ENCODE measurements at places on chromosomes 2 and 18.

- DNase-seq: no peak
Measured at GRCh38 chr18:5998166-5998881, 103.0 kb upstream of the TMEM200C start.

GRCh38 chr2:183019718-183020442 lies 18.4 kb downstream of the NCKAP1 start:
- DNase-seq: no peak

- DNase-seq: no peak
Measured at GRCh38 chr2:25697559-25698341, 24.4 kb upstream of the DTNB start.

DNA sequence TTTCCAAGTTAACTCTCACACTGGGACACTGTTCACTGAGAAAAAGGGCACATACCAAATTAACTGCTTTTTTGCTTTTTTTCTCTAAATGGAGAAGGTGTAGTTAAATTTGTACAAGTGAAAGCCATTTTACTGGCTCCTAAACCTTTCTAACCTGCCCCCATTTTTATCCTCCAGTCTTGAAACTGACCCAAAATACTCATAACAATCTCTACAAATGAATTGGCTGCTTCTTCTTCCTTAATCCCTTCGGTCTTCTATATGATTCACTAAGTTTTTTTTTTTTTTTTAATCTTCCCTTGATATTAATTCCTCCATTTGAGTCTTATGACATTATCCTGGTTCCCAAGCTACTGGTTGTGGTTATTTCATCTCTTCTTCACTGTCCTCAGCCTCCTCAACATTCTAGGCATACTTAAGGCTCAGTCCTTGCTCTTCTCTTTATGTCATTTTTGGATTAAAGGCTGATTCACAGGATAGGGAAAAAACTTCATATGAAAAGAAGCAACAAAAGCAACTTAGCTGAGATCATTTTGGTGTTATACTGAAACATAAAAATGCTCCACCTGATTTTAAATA lies 19.8 kb downstream of the ORC2 start:
- DNase-seq: no peak

DNA sequence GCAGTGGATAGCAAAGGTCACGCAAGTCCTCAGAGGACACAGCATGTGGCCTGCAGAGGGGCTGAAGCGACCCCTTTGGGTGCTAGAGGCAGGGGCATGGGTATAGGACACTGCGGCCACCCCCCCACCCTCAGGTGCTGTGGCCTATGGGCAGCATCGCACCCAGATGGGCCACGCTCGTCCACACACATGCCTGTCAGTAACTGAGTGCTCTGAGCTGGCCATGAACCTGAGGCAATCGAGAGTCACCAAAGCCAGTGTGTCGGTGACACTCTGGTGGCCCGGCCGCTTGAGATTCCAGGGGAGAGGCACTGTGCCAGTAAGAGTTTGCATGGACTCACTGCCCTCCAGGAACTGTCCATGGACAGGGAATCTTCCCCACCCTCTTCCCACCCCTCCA lies 22.7 kb upstream of the PTPN2 start:
- DNase-seq: no peak

DNA sequence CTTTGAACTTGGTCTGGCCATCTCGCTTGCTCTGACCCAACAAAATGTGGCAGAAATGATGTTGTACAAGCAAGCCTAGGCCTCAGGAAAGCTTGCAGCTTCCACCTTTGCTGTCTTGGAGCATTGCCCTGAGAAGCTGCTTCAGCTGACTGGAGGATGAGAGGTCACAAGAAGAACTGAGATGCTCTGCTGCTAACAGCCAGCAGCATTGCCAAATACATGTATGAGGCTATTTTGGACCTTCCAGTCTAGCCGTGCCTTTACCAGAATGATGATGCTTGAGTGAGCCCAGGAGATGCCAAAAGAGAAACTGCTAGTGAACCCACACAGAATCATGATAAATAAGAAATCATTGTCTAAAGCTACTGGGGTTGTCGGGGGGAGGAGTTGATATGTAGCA lies 13.2 kb upstream of the ITGAV start:
- no peak for DNase-seq

- DNase-seq: no peak
Measured at GRCh38 chr2:162000431-162000830, 73.6 kb downstream of the DPP4 start.

- DNase-seq: no peak
Measured at GRCh38 chr2:163081754-163082153, 243.2 kb upstream of the KCNH7 start.

DNA sequence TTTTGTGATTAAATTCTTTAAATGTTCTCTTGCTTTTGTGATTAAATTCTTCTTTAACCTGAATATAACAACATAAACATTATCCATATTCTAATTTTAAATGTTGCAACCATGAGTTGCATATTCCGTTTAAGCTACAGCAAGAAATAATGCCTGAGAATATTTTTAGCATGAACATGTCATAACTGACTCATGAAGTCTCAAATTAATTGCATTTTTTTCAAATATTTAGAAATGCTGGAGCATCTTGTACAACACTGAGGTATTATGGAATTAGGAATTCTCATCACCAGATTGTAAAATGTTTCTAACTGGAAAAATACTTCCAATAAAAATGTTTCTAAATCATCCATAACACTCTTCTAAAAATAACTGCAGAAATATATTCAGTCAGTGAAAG lies 14.7 kb downstream of the ROCK2 start:
- DNase-seq: no peak

DNA sequence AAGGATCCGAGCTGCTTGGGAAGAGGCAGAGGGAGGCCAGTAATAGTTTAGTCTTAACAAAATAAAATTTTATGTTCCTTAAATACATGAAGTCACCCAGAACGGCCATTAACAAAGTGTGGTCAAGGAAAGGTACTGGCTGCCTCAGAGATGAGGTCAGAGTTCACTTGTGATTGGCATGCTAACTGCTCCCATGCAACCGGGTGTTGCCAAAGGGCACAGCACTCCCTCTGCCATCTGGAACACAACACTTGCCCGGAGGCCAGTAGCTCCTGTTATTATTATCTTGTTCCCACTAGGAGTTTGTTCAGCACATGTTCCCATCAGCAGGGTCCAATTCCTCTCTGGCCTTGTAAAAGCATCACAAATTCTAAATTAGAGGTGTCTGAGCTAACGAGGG lies 207.0 kb downstream of the CYP26B1 start:
- no peak for DNase-seq

DNA sequence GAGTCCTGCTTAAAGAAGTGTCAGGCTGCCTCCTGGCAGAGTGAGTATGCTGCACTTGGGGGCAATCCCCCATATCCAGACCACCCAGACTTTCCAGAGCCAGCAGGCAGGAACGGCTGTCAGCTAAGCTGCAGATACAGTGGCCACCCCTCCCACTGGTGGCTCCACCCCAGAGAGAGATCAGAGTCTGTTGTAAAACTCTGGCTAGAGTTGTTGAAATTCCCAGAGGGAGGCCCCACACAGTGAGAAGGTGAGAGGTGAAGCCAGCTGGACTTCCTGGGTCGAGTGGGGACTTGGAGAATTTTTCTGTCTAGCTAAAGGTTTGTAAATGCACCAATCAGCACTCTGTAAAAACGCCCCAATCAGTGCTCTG lies 533.8 kb upstream of the ACVR2A start:
- no peak for DNase-seq

GRCh38 chr2:216632952-216633615 lies at the start of gene IGFBP2:
TSS of gene IGFBP2 (plus strand) at chr2:216633420. CDS start at chr2:216633524, 104 bp downstream.
- DNase-seq: no peak

- DNase-seq: no peak
Measured at GRCh38 chr2:101842471-101842870, 145.0 kb downstream of the MAP4K4 start.

- DNase-seq: no peak
Measured at GRCh38 chr2:74020702-74021406, 36.1 kb downstream of the TET3 start.

- DNase-seq: no peak
Measured at GRCh38 chr2:17517481-17518211, 594 bp downstream of the RAD51AP2 start.

- DNase-seq: no peak
Measured at GRCh38 chr2:231388725-231389346, 6.7 kb upstream of the B3GNT7 start.

DNA sequence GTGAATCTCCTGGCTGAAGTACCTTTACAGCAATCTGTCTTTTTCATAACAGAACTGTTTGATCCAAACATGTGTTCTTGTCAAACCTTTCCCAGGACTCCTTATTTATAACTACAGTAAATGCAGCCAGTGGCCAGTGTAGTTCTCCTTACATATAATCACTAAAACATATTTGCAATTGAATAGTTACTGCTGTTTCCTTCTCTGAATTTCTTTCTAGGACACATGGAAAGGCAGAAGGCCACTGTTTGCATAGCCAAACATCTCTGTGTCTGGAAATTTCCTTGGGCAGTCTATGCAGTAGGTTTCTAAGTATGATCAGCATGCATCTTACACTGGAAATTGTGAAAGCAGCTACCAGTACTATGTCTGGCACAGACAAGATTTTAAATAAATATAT lies 57.4 kb upstream of the COL3A1 start:
- no peak for DNase-seq

GRCh38 chr2:68822207-68822872 lies 48.9 kb downstream of the BMP10 start:
- DNase-seq: no peak

DNA sequence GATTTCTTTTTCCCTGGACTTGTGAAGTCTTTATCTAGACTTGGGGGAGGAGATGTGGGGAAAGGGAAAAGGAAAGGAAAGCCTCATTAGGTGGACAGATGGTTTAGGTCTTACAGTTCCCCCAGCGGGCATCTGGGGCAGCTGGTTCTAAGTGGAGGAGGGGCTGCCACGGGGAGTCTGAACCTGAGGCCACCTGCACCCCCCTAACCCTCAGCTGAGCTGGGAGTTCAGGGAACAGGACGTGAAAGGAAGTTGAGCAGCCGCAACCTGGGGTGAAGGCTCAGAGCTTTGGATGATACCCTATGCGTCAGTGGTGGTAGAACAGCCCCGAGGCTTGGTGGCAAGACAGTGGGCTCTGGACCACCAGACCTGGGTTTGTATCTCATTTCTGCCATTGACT lies 26.8 kb downstream of the ITM2C start:
- DNase-seq: no peak

- DNase-seq: no peak
Measured at GRCh38 chr2:187157046-187157445, 291.0 kb downstream of the CALCRL start.

DNA sequence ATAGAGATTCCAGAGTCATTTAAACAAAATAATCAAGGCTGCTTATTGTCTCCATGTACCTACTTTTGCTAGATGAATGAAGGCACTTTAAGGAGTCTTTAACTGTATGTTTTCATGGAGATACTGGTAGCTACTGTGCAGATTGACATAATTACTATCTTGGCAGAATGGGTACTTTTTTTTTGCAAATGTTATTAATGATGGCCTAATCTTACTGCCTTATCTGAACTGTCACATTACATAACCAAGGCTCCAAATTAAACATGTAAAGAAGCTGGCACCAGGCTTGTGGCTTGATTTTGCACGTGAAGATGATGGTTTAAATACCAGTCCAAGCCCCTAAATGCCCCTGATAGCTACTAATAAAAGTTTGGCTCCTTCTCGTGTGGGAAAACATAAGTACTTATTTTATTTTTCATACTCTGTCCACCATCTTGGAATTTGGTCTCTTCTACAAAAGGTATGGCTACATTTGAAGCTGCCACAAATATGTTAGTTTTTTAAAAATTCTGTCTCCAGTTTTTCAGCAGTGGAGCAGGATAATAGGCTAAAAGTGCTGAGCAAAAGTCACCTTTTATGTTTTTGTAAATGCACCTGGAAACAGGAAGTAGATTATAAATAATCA lies 4.1 kb downstream of the TRIB2 start:
- DNase-seq: no peak

DNA sequence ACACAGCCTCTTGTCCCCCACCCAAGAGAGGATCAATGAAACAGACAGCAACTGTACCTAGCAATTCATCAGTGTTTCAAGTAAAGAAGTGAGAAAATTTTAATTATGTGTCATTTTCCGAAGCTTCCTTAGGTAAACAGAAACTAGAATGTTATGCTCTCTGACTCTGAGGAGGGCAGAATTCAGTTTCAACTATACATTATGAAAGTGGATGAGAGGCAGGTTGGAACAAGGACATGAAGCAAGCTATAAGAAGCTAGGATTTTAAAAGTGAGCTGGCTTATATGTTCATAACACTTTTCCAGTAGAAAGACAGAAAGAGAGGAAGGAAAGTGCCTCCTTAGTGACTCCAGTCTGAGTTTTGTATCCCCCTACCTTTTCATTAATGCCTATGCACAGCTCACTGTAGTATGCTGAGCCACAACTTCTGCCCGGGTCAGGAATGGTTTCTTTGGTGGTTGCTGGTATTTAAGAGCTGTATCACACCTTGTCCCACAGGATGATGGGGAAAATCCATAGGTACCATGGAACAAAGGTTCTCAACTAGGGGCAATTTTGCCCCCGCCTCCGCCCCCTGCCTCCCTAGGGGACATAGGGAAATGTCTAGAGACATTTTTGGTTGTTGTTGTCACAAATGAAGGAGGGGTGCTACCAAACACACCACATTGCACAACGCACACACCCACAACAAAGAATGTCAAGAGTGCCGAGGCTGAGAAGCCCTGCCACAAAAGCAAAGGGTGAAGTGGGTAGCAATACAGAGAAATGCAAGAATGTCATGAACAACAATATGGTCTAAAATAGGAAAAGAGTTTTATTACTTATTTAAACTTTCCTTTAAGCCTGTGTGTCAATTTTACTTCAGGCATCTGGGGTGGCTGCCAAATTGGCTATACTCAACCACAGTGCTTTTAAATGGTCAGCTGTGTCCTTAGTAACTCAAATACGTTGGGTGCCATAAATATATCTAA lies 161.0 kb upstream of the ZFP36L2 start:
- no peak for DNase-seq

DNA sequence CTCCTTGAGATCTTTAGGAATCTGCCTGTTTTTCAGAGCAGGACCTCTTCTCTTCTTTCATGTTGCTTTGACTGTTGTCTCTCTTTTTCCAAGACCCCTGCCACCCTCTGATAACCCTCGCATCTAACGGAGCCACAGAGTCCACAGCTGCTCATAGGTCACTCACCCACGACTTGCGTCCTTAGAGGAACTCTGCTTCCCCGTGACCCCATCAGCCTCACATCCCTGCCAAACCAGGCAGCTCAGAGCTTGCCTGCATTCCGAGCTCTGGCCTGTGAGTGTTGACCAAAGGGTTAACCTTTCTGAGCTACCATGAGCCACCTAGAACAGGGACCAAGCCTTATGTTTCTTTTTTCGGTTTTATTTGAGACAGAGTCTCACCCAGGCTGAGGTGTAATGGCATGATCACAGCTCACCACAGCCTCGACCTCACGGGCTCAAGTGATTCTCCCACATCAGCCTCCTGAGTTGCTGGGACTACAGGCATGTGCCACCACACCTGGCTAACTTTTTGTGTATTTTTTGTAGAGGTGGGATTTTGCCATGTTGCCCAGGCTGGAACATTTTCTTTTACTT lies 36.4 kb downstream of the CABLES1 start:
- DNase-seq: no peak

GRCh38 chr18:26546170-26546874 lies 2.0 kb downstream of the KCTD1 start:
- no peak for DNase-seq

GRCh38 chr18:79953971-79954651 lies 2.7 kb upstream of the SLC66A2 start:
- DNase-seq: no peak

GRCh38 chr2:161388146-161388779 lies 27.8 kb upstream of the TBR1 start:
- DNase-seq: no peak

All from activated CD8-positive, alpha-beta memory T cell treated with anti-CD3 and anti-CD28 coated beads for 1 hour (primary cell).